ENCODE measurements at places on chromosomes 2 and 18.

DNA sequence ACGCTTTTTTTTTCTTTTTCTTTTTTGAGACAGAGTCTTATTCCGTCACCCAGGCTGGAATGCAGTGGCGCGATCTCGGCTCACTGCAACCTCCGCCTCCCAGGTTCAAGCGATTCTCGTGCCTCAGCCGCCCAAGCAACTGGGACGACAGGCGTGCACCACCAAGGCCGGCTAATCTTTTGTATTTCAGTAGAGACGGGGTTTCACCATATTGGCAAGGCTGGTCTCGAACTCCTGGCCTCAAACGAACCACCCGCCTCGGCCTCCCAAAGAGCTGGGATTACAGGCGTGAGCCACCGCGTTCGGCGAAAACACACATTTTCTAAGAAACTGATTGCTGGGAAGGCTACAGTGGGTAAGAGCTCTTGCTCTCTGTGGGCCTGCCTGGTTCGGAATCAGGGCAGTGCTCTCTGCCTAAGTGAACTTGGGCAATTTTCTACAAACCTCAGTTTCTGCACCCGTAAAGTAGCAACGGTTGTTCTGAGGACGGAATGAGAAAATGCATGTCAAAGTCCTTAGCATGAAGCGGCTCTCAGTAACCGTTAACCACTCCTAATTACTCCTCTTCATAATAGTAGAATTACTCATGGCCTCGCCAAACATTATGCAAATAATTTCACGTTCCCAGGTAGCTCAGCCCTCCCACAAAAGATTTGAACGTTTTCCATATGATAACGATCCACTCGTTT, 1.0 kb upstream of the PMAIP1 start:
- no peak for DNase-seq

DNA sequence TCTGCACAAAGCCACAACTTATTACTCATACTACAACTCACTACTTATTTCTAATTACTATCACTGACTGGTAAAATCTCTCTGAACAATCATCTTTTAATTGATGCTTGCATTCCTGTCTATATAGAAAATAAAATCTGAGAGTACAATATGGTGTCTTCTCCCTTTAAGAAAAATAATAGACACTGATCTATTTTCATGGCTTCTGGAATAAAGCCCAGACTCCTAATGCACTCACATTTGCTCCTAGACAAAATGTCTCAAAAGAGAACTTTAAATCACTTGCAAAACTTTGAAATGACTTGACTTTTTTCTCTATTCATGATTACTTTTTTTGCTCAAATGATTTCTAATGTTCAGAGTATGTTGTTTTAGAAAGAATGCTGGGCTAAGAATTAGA, 28.7 kb downstream of the ESCO1 start:
- DNase-seq: no peak

DNA sequence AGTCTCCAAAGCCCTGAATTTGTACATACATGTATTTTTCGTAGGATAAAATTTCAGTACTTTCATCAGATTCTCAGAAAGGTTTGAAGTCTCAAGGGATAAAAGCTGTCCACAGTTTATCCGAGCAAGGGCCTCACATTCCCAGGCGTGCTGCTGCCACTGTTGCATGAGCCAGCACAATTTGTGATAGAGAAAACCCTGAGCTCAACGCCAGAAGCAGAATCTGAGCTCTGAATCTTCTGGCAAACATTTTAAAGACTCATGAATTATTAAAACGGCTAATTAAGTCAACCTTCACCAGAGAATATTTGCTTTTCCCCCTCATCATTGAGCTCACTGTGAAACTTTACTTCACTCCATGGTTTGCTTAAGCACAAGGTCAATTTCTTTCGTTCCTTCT, 38.5 kb upstream of the STPG4 start:
- no peak for DNase-seq

GRCh38 chr2:42792583-42793333, at the start of gene HAAO:
Gene HAAO (minus strand): TSS chr2:42792583. CDS start chr2:42792536, 47 bp downstream.
- DNase-seq: no peak

- no peak for DNase-seq
Measured at GRCh38 chr2:159518321-159519005, 97.9 kb downstream of the BAZ2B start.

- DNase-seq: no peak
Measured at GRCh38 chr18:40402052-40402451, 1553.0 kb upstream of the PIK3C3 start.

- DNase-seq: no peak
Measured at GRCh38 chr2:215479121-215479520, 43.3 kb upstream of the FN1 start.

DNA sequence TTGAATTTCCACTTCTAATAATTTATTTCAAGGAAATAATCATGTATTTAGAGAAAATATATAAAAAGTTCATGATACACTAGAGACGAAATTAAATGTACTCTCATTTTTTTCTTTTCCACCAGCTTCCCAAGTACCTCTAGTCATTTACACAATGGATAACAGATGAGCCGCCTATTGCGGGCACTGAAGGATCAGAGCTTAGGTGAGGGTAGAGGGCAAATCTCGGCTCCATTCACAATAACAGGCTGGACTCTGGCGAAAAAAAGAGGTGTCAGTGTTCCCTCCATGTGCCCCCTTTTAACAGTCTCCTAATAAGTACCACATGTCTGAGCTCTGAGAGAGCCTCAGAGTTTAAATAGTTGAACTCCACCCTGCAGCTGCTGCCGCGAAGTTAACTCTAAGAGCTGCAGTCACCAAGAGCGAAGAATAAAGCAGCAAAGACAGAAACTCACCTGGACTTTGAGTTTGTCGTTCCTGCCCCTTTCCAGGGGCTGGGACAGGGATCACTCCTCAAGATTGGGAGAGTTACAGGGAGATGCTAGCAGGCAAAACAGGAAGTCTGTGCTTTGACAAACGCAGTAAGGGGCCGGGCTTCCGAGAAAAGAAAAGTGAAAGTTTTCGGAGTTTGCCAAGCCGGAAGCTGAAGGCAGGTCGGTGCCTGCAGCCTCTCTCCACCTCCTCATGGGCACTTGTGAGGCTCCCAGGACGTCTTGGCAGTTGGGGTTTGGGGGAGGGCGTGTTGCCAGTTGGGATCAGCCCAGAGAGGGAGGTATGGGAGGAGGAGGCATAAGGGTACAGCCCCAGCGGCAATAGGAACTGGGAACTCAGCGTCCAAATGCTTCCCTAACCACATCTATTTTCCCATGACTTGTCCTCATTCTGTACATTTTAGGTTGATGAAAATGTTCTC, at the start of gene SP110:
Gene SP110 (minus strand): TSS at position 566 of the 913 bp plus-strand sequence. CDS start 3,057 bp downstream, outside the sequence.
- peak; percentile 94 for DNase-seq

DNA sequence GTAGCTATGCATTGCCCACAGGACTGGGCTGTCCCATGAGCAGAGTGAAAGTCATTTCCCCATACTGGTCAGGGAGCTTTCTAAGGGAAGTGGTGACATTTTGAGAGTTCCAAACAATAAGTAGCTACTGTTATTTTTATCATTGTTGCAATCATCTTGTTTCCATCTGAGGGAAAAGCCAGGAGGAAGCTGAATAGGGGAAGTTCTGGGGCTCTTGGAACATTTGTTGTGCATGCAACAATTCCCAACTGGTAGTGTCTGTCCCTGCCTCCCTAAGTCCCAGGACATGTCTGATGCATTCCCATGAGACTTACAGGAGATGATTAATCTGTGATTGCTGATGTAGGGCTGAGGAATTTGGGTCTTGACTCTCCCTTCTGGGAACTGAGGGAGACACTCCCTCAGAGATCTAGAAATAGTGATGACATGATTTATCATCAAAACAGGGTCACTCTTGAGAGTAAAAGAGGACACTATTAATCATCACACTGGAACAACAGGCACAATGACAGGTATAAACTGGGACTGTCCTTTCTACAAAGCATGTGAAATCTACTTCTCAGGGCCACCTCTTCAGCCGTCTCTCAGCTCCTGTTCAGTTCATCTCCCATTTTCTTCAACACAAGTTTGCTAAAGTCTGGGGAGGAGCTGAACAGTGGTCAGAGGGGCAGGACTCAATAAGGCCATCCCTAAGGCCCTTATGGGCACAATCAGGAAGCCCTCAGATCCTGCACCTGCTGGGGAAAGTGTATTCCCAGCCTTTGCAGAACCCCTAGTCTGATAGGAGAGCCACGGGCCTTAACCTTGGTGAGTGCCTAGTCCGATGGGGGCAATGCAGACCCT, 28.0 kb upstream of the MARCO start:
- no peak for DNase-seq

DNA sequence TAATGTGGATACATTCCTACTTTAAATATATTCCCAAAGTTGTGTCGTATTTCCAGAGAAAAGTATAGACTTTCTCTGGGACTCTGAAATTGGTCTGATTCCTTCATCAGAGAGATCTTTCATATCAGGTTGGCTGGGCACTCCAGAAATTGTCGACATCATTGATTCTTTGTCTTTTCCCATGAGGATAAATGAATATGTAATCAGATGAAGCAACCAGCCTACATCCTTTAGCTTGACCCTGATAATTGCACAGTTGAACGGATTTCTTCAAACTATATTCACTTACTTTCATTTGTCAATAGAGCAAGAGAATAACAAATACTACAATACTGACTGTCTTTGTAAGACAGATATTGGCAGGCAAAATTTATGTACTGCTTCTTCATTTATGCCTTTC, 680.2 kb upstream of the LRRTM4 start:
- no peak for DNase-seq

DNA sequence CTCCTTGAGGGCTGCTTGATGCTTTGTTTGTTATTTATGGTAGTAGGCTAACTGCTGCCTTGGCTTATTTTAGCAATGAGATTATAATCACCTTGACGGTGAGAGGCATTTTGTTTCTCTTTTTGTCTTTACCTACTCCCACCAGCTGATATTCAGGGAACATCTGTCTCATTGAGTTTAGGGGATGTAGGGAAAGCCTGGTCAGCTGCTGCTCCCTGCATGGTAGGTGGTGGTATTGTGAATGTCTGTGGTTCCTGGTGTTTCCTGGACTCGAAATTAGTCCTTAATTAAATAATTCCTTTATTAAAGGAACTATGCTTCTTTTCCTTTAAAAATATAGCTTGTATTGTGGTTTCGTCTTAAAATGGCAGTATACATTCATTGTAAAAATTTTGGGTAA, 77.8 kb downstream of the ADAM23 start:
- DNase-seq: no peak

- DNase-seq: peak; percentile 13
Measured at GRCh38 chr2:61233581-61233980, 71.6 kb downstream of the C2orf74 start.

DNA sequence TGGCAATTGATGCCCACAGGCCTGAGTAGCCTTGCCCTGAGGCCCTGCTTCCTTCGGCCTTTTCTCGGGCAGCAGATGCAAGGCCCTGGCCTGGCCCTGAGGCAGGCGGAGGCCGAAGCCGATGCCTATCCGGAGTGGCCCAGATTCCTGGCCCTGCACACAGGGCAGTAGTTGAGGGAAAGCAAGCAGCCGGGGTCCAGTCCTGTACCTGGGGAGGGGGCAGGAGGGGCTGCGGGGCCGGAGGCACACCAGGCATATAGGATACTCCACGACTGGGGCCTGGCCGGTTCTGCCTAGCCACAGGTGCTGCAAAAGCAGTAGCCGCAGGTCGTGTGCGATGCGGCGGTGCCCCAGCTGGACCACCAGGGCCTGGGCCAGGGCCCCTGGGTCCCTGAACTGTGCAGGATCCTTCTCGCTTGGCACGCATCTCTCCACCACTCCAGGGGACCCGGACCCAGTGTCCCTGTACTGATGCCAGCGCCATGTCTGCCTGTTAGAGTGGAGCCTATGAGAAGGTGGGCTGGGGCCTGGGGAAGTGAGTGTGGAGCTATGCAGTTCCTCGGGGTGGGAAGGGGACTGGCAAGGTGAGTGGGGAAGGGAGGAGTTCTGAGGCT, 1.8 kb downstream of the PRR30 start:
- no peak for DNase-seq

DNA sequence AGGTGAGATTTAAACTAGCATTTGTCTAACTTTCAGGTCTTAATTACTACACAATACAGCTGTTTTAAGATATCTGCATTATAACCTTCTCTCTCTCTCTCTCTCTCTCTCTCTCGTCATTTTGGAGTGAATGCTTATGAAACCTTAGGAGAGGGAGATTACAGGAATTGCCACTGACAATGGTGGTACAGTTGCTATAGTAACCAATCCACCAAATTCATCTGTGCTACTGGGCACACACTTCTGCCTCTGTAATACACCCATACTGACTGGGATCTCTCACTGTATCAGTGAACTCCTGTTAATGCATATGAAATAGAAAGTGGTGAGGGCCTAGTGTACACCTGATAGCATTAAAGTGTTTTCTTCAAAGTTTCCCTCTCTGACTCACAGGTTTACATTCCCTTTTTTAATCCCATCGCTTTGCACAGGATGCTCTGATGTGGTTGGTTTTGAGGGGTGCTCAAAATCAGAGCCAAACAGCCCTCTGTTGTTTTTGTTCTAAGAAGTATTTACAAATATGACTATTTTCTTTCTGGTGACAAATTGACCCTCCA, 13.1 kb downstream of the KLHL14 start:
- no peak for DNase-seq

- DNase-seq: no peak
Measured at GRCh38 chr18:42336139-42336538, 381.1 kb downstream of the PIK3C3 start.

DNA sequence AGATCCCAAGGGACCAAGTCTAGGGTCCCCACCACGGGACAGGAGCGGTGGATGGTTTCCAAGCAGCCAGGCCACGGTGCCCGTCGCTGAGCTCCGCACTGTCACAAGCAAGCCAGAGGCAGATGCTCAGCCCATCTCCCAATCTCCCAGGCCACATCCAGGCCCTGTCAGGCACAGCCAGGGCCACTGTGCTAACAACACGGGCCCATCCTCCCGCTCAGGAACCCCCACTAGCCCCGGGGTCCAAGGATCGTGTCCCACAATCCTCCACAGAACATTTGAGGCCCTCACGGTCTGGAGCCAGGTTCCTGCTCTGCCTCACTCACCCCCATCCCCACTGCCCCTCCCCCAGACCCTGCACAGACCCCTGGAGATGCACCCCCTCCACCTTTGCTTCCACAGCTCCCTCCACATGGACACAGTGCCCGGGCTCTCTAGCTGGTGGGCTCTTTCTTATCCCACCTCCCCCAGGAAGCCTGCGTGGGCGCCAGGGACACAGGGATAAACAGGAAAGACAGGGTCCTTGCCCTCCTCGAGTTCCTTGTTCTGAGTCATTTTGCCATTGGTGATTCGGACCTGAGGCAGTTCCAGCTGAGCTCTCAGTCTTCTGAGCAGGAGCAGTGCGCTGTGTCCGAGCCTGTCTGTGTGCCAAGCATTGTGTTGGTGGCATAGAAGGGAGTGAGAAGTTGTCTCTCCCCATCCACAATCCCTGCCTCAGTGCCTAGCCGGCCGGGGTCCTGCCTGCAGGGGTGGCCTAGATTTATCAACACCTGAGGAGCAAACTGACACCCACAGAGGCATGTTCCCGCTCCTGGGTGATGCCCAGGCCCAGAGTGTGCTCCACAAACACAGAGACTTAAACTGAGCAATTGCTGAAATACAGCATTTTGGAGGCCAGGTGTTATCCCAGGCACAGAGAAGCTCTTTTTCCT, 7.0 kb downstream of the CROCC2 start:
- no peak for DNase-seq
